Naive B cell (primary cell): ENCODE measurements at places on chromosomes 5 and 9.

DNA sequence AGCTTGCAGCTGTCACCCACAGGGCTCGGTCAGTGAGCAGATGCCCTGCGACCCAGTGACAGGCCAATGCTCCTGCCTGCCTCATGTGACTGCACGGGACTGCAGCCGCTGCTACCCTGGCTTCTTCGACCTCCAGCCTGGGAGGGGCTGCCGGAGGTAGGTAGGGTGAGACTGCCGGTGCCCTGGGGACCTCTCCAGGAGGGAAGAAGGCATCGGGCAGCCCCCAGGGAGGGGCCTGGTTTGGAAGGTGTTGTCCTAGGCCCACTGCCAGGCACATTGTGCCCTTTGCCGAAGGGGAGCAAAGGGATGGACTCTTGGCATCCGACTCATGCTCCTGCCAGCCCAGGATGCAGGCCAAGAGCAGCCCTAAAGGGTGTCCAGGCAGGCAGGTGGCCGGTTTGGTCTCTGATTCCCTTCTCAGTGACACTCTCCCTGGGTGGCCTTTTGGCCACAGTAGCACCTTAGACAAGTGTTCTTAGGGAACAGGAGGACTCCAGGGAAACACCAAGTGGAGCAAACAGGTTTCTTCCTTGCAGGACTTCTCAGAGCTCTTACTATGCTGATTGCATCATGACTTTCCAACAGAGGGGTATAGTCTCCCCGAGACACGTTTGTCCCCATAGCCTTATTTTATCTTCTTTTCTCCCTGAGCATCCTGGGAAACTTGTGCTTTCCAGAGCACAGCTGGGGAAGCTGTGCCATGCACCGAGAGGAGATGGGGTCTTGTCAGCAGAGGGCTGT lies 28.1 kb upstream of the AIF1L start:
- H3K4me3 ChIP-seq: no peak overlapping the region
- no peak overlapping the region for H3K27ac ChIP-seq
- no peaks in the 10 kb centered on the region for H3K36me3 ChIP-seq
- H3K27me3 ChIP-seq: no peaks in the 10 kb centered on the region
- no peak for DNase-seq

DNA sequence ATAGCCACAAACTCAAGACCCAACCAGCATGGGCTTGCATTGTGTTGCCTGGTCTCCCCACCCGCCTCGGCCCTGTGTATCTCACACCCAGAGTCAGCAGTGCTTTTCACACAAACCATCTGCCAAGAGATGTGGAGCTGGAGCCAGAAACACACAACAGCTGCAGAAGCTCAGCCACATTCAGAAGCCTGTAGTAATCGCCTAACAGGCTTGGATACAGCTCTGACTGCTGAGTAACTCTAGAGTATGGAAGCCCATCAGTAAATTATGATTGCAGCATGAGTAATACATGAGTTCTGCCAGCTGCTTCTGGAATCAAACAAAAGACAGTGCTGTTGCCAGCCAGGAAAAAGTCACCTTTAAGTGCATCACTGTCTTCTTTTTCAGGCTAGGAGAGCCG lies 16.0 kb downstream of the TEK start:
- no peaks in the 10 kb centered on the region for H3K36me3 ChIP-seq
- no peak for DNase-seq
- H3K27me3 ChIP-seq: no peaks in the 10 kb centered on the region
- H3K27ac ChIP-seq: no peak overlapping the region
- H3K4me1 ChIP-seq: no peaks in the 10 kb centered on the region

DNA sequence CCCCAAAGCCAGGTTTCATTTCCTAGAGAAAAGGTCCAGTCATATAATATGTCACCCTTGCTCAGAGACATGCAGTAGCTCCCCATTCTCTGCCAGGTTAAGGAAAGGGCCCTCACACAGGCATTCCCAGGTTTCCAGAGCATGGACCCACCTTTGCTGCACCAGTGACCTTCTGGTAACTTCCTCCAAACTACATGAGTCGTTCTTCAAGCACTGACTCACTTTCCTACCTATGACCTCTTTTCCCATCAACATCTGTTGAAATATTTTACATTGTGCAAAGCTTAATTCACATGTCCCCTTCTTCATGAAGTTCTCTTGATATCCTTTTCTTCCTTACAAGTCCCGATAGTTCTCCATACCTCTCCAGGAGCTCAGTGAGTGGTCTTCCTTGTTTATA lies 25.9 kb downstream of the SH3TC2 start:
- no peak for DNase-seq
- H3K4me1 ChIP-seq: no peaks in the 10 kb centered on the region
- no peaks in the 10 kb centered on the region for H3K36me3 ChIP-seq
- H3K27ac ChIP-seq: no peak overlapping the region

GRCh38 chr5:11214864-11215644 lies 454.0 kb upstream of the DAP start:
- peaks cover 4% of the 10 kb centered on the region for H3K27me3 ChIP-seq
- H3K27ac ChIP-seq: no peak overlapping the region
- no peak overlapping the region for H3K4me3 ChIP-seq
- no peaks in the 10 kb centered on the region for H3K4me1 ChIP-seq
- DNase-seq: no peak

DNA sequence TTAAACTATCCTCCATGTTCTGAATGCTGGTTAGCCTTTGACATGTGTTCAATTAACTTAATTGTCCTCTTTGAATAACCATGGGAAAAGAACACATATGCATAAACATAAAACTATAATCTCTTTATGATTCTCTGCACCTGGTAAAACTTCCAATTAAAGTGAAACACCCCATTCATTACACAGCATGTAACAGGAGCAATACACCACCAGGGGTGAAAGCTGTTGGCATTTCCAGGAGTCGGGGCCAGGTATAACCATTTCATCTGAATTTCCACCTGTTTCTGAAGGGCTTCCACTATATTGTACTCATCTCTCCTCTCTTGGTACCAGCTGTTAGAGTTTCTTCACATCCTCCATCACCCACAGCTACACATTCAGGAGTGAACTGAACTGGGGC lies 303.8 kb downstream of the EDIL3 start:
- DNase-seq: no peak
- H3K27me3 ChIP-seq: no peaks in the 10 kb centered on the region
- no peaks in the 10 kb centered on the region for H3K4me1 ChIP-seq

GRCh38 chr9:1469996-1470395 lies 419.8 kb downstream of the DMRT2 start:
- no peak for DNase-seq
- H3K27ac ChIP-seq: no peak overlapping the region
- H3K4me3 ChIP-seq: no peak overlapping the region
- H3K36me3 ChIP-seq: no peaks in the 10 kb centered on the region
- no peaks in the 10 kb centered on the region for H3K4me1 ChIP-seq

DNA sequence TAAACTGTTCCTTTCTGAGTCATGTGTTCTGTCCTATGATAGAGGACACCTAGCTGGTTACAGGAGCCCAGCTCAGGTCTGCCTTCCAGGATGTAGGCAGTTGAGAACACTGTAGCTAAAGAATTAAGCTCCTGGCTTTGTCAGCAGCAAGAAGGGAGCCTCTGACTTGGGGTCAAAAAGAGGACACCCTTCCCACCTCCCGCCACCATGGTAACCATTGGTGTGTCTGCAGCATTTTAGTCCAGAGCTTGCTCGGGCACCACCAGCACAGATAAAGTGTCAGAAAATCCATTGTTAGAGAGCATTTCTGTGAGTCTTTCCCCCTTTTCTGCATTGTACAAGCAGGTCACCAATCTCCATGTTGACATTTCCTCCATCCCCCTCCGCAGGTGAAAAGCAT lies 181.7 kb downstream of the DOCK8 start:
- no peak overlapping the region for H3K27ac ChIP-seq
- no peak for DNase-seq
- H3K36me3 ChIP-seq: peaks cover 28% of the 10 kb centered on the region
- H3K4me3 ChIP-seq: no peak overlapping the region
- H3K27me3 ChIP-seq: no peaks in the 10 kb centered on the region
- H3K4me1 ChIP-seq: no peaks in the 10 kb centered on the region

DNA sequence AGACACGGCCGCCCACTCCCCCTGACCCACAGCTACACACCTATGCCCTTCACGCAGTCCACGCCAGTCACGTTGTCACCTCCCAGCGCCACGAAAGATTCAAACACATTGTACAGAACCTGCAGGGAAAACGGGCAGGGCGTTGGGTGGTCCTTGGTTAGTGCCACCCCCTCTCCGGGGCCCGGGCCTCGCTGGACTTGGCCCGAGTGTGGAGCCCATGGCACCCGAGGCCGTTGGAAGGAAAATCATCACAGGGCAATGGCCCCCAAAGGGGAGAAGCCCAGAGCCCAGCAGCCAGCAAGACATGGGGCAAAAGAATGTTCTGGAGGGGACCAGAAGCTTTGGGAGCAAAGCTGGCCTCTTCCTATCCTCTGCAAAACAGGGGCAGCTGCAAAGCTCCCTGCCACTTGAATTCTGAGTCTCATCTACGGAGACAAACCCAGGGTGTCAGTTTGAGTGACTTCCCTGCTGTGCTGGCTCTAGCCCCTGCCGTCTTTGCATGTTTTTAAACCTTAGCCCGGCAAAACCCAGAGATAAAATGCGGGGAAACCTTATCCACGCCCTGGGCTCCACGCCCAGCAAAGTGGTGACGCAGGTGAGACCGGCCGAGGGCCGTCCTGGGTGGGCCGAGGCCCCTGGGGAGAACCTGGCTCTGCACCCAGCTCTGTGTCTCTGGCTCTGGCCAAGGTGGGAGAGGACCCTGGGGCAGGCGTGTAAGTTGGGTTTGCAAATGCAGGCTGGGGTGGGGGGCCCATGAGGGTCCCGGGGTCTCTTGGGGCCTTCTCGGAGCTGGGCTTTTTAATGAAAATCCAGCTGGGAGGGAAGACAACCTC lies 38.9 kb downstream of the SLC9A3 start:
- no peak overlapping the region for H3K27ac ChIP-seq
- H3K27me3 ChIP-seq: no peaks in the 10 kb centered on the region
- no peak overlapping the region for H3K4me3 ChIP-seq
- peaks cover 7% of the 10 kb centered on the region for H3K4me1 ChIP-seq
- DNase-seq: no peak
